NCI-H1436 treated with DMSO at 0.1 percent for 48 hours (cell line): ENCODE measurements at places on chromosomes 1 and 21.

DNA sequence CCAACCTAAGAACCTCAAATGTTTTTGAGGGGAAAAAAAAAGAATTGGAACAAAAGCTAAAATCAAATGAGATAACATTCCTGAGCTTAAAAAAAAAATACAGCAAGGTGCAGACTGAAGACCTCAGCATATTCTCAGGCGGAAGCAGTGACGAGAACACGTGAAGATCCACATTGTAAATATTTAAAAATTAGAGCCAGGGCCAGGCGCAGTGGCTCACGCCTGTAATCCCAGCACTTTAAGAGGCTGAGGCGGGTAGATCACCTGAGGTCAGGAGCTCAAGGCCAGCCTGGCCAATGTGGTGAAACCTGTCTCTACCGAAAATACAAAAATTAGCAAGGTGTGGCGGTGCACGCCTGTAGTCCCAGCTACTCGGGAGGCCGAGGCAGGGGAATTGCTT, 15.7 kb downstream of the TFB2M start:
- DNase-seq = no peak

DNA sequence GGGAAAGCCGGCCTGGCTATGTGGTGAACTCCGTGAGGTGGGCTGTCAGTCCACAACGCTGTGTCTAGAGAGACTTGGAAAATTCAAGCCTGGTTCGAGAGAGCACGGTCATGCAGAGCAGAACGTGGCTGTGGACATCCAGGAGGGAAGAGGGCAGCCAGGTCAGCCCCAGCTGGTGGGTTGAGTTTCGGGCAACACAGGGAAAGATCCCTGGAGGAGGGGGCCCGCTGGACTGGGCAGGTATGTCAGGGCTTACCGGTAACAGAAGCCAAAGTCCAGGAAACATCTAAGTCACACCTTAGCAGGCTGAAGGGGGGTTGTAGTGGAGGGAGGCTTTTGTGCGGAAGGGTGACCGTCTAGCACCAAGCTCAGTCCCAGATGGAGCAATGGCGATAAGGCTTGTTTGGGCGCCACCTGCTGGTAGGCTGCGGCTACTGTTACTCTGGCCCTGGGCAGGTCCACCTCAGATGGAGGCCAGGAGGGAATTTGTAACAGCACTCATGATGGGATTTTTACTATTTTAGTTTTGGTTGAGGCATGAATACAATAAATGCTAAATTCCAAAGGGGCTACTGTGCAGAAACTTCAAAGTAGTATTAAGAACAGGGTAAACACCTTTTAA, 143.3 kb upstream of the ZNF644 start:
- no peak for DNase-seq

- DNase-seq = no peak
These were observed 1.9 kb downstream of the RUNX3 start for GRCh38 chr1:24927988-24928688.

GRCh38 chr1:197081117-197081753, 14.2 kb upstream of the F13B start:
- DNase-seq = no peak

- no peak for DNase-seq
These were observed 134.0 kb downstream of the FAM78B start for GRCh38 chr1:166032572-166033371.
